Upper lobe of left lung (tissue), 6 donors: ENCODE measurements at places on chromosomes 4 and X. TPM values are rescaled to one million over a fixed set of nuclear protein-coding genes. Genes with fewer than 3 reads are reported as not detected.

ARSJ gene
- 29.3 TPM for total RNA-seq

MAML3 gene
- 31.4 TPM for total RNA-seq

AWAT2 gene
- not detected for total RNA-seq

HSPA4L gene
- 3.1 TPM for total RNA-seq

PLAC8 gene
- total RNA-seq = 78.7 TPM
